ENCODE measurements at places on chromosomes 13 and 19. TPM values are rescaled to one million over a fixed set of nuclear protein-coding genes. Genes with fewer than 3 reads are reported as not detected.

Gene FAAP24
- 1.9 TPM for total RNA-seq

Gene SIGLEC12
- not detected for total RNA-seq

Gene RAB3A
- total RNA-seq, result 0.89 TPM

Gene ZNF420
- total RNA-seq, result 6.6 TPM

Gene C19orf18
- not detected for total RNA-seq

Gene CARM1
- 33.5 TPM for total RNA-seq

Gene CPAMD8
- total RNA-seq, result 1.5 TPM

Gene KLK14
- not detected for total RNA-seq

Gene IGSF23
- total RNA-seq, result not detected

Gene NLRP11
- not detected for total RNA-seq

Gene MCF2L
- total RNA-seq, result 0.37 TPM

Gene LILRA5
- not detected for total RNA-seq

Gene FCER2
- not detected for total RNA-seq

Gene S1PR5
- total RNA-seq, result 0.12 TPM

Gene PRSS57
- not detected for total RNA-seq

Gene DACH1
- total RNA-seq, result 0.37 TPM

Gene MATK
- total RNA-seq, result not detected

Gene PSENEN
- 8.6 TPM for total RNA-seq

Gene CALR3
- total RNA-seq, result not detected

Gene PNMA8B
- total RNA-seq, result 0.44 TPM

Gene ZNF253
- 1.9 TPM for total RNA-seq

Gene MBD3
- 126 TPM for total RNA-seq

Gene NMRK2
- not detected for total RNA-seq

Gene COX6B1
- 362 TPM for total RNA-seq

Gene ZNF813
- total RNA-seq, result 3.1 TPM

Gene NLRP5
- total RNA-seq, result not detected

Gene IL12RB1
- total RNA-seq, result not detected

Gene ZNF723
- total RNA-seq, result not detected

Gene CEACAM19
- 0.33 TPM for total RNA-seq

Gene WDR87
- total RNA-seq, result not detected

Gene ARHGEF18
- total RNA-seq, result 40.0 TPM

Gene ZSCAN4
- not detected for total RNA-seq

Gene OSCAR
- 0.22 TPM for total RNA-seq

Gene EDNRB
- total RNA-seq, result 9.7 TPM

Gene LIM2
- total RNA-seq, result not detected

Gene BRME1
- 0.87 TPM for total RNA-seq

Gene U2AF2
- total RNA-seq, result 117 TPM

Gene RNF17
- not detected for total RNA-seq

Gene PDE4A
- 3.7 TPM for total RNA-seq

Gene IZUMO2
- not detected for total RNA-seq

Gene FLT3
- total RNA-seq, result not detected
